Nucleus accumbens (tissue), 56 donors: ENCODE measurements at places on chromosomes 2 and 18.

DNA sequence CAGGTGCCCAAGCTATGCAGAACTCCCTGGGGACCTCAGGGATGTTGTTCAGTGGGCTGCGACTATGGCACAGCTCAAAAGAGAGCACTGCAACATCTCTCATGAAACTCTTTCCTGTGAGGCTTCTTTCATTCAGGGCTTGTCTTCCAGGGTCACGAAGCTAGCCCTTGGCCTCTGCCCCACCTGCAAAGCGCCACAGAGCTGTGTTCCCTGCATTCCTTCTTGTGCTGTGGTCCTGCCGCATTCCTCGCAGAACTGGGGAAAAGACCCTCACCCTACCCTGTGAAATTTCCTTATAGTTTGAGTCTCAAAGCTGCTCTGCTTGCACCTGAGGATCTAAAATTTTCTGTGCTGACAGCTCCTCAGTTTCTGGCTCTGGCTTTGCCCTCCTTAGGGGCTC, 26.3 kb upstream of the ITGB6 start:
- DNase-seq = no peak

DNA sequence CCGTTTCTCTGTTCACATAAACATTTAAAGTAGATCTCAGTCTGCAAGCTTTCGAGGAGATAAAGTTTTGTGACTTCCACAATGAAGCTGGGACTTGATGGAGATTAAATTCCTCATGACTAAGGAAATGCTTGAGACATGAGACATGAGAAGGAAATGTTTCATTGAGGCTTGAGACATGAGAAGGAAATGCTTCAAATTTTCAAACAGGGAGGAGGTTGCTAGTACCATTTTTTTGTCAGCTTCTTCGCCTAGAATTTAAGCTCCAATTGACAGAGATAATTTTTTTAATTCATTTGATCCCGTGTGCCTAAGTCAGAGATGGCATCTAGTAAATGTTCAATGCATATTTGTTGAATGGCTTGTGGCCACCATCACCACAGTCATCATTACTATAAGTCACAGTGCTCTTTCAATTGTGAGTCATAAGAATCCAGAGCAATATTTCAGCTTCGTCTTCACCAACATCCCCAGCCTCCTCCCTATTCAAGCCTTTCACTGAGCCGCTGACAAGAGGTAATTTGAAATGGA, 543 bp upstream of the MARCHF4 start:
- no peak for DNase-seq

DNA sequence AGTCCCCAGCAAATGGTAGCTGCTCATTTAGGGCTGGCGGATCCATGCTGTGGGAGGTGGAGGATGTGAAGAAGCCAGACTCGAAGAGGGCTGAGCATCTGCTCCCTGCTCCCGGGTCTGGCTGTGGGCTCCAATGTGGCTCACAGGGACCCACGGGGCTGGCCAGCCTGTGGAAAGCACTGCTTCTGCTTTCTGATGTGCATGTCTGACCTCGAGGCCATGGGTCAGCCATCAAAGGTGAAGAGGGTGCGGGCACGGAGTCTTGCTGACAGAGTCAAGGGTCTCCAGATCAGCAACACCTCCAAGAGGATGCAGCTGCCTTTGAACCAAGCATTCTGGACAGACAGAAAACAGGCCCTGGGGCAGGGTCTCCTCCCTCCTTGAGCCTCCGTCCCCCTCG, 178.2 kb downstream of the INHBB start:
- no peak for DNase-seq

- DNase-seq = no peak
Observed at GRCh38 chr18:10689236-10690034, 163.6 kb downstream of the NAPG start.

GRCh38 chr18:9782073-9782857, 74.2 kb downstream of the RAB31 start:
- DNase-seq = no peak

DNA sequence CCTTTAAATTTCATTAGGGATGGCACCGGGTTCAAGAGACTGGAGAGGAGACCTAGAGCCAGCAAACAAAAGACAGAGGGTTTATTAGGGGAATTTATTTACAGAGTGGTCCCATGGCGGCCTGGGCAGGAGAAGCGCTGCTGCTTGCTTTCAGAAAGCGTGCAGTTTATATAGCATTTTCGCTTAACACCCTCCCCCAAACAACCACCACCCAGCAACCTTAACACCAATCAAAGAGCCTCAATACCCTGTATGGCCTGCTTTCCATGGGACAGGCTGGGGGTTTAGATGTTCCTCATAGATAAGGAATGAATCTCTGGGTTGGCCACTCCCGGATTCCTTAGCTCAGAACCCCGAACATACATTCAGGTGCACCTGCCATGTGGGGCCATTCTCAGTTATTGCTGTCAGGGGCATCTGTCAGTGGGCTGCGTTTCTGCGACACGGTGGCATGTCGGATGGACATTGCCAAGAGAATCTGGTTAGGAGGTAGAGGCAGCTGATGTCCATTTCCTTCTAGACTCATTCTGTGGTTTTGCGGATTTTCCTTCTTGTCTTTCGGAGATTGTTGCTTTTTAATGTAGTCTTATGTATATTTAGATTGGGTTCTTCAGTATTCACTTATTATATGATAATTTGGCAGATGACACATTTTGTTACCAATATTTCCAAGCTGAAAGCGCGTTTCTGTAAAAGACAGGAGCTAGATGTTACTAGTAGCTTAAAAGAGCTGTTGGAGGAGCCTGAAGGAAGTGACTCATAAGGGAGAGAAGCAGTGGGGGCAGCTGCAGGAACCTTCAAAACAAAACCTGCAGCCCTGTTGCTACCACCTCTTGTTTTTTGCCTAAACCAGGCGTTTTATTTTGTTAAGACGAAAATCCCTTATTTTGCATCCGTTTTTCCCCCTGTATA, 7.2 kb downstream of the AGAP1 start:
- no peak for DNase-seq

GRCh38 chr2:159051661-159052060, 83.2 kb downstream of the TANC1 start:
- no peak for DNase-seq

- DNase-seq = no peak
Observed at GRCh38 chr2:164898475-164898874, 56.9 kb downstream of the SLC38A11 start.

DNA sequence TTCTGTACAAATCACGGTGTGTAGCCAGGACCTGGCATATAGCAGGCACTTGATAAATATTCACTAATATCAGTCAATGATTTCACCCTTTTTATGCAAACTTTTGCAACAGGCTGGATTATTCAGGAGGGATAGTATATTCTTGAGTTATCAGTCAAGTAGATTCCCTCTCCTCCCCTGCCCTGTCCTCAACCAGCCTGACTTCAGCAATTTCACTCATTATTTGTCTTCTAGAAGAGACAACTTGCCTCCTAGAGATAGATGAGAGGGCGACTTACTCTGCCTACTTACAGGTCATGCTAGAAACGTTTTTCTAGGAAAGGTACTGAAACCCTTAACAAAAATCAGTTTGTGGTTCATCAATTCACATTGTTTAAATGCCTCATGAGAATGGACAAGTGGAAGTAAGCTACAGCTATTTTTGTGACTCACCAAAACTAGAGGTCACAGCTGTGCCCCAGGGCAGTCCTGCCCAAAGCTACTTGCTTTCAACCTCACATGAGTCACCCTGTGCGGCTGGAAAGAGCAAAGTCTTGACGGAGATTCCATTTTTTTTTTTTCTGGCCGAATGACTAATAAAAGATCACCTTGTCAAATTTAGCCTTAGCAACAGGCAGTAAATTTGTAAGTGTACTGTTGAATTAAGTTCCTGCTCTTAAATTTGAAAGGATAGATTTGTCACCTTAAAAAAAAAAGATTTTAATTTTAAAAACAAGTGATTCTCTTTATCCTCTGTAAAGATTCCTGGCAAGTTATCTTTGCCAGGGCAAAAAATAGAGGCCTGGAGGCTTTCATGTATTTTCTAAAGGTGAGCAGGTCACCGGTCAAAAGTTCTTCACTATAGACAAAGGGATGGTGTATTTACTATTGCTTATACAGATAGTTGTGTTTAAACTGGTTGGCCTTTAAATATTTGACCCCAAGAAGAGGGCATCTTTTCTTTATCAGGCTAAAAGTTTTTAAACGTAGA, 109.0 kb upstream of the SLC35G4 start:
- DNase-seq = no peak

GRCh38 chr2:8277921-8278571, 403.8 kb upstream of the ID2 start:
- no peak for DNase-seq

- no peak for DNase-seq
Observed at GRCh38 chr2:71462641-71463341, 9.4 kb downstream of the DYSF start.

DNA sequence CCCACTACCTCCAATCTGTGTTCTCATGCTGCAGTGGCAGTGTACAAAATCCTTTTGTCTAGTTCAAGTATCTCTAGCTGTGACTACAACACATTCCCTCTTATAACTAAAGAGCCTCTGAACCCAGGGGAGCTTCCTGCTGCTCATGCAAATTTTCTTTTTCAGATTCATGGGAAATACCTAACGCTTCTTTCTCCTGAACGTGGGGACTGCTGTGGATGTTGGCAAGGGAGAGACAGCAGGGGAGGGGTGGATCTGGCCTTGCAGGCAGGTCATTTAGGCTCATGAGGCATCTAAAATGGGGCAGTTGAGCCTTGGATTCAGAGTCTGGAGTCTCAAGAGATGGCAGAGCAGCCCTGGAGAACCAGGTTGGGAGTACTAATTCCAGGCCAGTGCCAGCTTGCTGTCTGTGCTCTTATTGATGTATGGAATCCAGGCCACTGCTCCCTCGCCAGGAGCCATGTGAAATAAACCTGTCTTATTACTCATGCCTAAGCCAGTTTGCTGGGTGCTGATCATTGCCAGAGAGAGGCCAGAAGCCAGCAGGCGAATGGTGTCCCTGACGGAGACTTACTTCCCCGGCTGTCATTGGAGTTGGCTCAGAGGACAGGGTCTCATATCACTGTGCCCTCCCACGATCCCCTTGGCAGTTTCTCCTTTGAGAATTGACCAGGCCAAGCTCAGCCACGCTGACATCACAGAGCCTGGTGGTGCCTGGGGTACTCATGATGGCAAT, 29.2 kb upstream of the TNP1 start:
- no peak for DNase-seq

- peak; percentile 29 for DNase-seq
Observed at GRCh38 chr2:104790100-104790811, 63.7 kb upstream of the POU3F3 start.

- DNase-seq = no peak
Observed at GRCh38 chr2:53033411-53033810, 734.2 kb upstream of the CHAC2 start.

GRCh38 chr18:77617694-77618093, 368.0 kb downstream of the GALR1 start:
- DNase-seq = no peak

DNA sequence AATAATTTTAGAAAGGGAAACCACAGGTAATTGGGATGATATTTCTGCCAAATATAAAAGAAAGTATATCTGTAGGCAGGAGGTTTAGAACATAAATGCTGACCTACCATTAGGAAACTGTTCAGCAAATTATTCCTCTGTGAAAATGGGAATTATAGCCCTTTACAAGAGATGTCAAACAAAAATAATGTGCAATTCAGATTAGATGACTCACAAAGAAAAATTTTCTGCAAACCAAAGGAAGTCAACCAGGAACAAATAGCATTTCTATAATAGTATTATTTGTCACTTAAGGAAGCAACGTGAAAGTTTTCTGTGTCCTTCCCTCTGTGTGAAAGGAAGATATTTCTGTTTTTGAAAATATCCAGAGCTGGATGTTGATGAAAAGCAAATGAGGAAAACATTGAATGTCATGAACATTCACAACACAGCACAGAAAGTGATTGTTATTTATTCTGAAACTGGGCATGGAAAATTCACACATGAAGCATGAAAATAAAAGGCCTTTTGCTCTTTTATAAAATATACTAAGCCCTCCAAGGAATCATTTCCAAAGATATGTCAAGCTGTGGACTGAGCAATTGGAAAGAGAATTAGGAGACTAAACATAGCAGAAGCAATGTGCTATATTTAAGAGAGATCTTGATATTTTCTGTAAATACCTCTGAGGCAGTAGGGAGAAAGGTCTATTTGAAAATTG, 57.9 kb upstream of the SPHKAP start:
- DNase-seq = no peak

DNA sequence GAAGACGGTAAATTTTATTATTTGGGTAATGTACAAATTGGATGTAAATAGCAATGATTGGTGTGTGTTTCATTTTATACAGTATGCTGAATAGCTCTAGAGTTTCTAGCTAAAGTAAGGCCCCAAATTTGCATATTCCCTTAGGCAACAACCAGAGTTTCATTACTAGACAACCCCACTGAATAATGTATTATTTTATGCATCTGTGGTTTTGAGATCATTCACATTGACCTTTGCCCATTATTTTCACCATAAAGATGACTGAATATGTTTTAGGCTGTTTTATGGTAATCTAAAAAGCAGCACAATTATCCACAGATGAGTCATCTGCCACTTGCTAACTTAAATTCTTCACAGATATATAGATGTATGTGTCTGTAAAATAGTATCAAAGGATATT, 44.5 kb upstream of the C2orf74 start:
- DNase-seq = no peak

- DNase-seq = no peak
Observed at GRCh38 chr2:101124643-101125366, 26.4 kb downstream of the TBC1D8 start.

GRCh38 chr18:49795612-49796552, 17.5 kb downstream of the ACAA2 start:
- no peak for DNase-seq

DNA sequence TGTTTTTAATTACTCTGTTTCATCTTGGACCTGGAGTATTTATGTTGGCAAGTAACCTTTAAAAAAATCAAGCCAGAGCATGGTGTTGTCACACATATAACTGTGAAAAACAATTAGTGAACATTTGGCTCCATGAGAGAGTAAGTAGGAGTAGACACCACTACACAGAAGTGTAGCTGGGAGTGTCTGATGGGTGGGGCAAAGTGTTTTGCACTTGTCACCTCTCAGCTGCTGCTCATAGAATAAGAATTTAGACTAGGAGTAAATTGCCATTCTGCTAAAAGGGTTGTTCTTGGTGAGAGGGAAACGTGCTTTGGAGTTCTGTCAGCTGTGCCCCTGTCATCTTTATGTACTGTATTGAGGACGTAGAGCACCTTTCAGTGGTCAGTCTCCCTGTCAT, 114.5 kb downstream of the TTC27 start:
- DNase-seq = no peak

- no peak for DNase-seq
Observed at GRCh38 chr2:188285774-188286173, 5.9 kb upstream of the GULP1 start.

DNA sequence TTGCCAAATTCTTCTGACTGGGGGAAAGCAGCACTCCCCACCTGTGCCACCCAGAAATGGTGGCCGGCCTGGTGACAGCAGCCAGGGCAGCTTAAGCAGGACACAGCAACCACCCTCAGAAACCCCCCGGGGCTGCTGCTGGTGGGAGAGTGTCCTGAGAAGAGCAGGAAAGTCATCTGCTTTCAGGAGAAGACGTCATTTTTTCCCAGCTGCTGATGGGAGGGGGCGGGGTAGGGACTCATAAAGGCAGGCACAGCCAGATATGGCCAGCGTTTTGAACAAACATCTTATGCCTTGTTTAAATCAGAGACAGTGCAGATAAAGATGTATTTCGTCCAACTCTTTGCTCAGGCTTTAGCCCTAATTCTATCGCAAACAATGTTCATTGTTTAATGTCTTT, 139.5 kb downstream of the LRRC30 start:
- DNase-seq = no peak
